ENCODE measurements at places on chromosomes 13 and 19.
A peak's percentile ranks its signal among the peaks of the same experiment; 100 is the strongest.

- no peak for DNase-seq
Measured at GRCh38 chr13:103006641-103007426, 59.4 kb downstream of the SLC10A2 start.

GRCh38 chr13:78040205-78040830, 121.7 kb upstream of the EDNRB start:
- no peak for DNase-seq

GRCh38 chr19:34215006-34215665, 39.2 kb upstream of the GARRE1 start:
- DNase-seq: no peak

GRCh38 chr19:14514215-14514863, 3.9 kb downstream of the DNAJB1 start:
- DNase-seq: no peak

- DNase-seq: peak; percentile 30
Measured at GRCh38 chr19:2059422-2060201, 8.6 kb upstream of the MKNK2 start.

- DNase-seq: no peak
Measured at GRCh38 chr13:89790696-89791095, 1556.8 kb upstream of the MIR17HG start.

DNA sequence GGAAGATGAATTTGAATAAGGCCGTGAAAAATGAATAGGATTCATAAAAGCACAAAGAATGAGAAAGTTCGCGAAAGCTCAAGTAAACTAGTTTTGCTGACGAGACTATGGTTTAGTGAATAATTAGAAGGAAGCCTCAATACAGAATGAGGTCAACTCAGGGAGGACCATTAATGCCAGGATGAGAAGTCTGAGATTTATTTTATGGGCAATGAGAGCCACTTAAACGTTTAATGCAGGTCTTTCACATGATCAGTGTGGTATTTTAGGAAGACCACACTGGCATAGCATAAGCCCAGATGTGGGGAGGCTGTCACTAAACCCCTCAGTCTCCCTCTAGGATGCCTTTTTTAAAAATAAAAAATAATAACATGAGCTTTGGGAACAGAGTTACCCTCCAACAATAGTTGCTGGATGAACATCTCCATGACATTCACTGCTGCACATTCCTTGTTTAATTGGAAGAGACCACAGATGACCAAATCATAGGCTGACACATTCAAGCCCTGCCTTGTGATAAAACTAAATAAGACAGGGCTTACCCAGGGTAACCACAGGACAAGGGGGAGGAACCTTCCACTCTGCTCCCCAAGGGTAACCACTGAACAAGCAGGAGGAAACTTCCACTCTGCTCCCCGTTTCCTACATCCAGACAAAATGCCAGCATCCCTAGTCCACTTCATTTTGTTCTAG, 43.6 kb upstream of the LSM14A start:
- no peak for DNase-seq

GRCh38 chr13:99431927-99432608, 69.2 kb upstream of the TM9SF2 start:
- DNase-seq: no peak

DNA sequence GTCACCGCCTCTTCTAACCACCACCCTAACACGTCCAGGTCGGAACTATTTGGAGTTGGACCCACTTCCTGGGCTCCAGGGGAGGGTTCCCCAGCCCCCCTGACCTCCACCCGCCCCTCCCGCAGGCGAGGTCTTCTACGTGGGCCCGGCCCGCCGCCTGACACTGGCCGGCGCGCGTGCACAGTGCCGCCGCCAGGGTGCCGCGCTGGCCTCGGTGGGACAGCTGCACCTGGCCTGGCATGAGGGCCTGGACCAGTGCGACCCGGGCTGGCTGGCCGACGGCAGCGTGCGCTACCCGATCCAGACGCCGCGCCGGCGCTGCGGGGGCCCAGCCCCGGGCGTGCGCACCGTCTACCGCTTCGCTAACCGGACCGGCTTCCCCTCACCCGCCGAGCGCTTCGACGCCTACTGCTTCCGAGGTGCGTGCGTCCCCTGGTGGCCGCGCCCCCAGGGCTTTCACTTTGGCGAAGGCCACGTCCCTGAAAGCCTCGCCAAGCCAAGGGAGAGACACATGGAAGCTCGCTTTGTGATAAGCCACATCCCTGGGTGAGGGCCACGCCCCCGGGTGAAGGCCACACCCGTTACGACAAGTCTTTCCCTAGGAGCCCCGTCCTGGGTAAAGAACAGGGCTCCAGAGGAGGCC, 13.2 kb downstream of the NCAN start:
- DNase-seq: peak; percentile 65

GRCh38 chr13:46077265-46077664, 24.7 kb upstream of the ZC3H13 start:
- DNase-seq: no peak

- DNase-seq: no peak
Measured at GRCh38 chr13:38176664-38177063, 173.0 kb upstream of the UFM1 start.

DNA sequence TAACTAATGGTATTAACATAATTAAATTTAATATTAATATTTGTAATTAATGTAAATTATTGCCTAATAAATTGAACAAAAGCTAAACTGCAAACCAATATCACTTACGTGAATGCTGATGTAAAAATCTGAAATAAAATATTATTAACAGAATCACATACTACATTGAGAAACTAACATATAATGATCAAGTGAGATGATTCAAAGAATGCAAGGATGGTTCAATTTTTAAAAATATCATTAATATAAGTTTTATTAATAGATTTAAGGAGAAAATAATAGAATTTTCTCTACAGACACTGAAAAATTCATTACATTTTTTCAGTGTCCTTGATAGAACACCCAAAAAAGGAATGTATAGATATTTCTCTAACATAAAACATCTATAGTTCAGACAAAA, 23.5 kb upstream of the EBPL start:
- no peak for DNase-seq

DNA sequence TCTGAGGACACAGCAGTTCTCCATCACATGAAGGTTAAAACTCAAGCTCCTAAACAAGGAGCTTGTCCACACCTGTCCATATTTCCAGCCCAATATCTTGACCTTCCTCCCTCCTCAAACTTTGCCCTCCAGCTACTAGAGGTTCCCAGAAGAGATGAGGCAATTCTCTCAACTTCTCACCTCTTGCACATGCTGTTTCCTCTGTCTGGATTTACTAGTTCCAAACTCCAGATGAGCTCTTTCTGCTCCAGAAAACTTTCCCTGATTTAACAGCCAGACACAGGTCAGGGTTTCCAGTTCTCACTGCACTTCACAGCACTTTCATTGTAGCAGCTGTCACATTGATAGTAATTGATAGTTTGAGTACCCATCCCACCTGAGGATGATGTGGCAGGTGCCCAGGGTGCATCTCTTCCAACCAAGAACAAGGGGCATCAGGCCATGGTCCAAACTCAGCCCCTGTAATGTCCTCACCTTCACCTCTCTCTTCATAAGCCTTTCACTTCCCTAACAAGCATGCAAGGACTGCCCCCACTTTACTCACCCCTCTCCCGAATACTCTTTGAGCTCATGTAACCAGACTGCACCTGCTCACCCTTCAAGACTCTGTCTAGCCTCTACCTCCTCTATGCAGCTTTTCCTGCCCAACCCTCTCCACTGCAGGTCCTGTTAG, 3.0 kb upstream of the WDFY2 start:
- DNase-seq: no peak

DNA sequence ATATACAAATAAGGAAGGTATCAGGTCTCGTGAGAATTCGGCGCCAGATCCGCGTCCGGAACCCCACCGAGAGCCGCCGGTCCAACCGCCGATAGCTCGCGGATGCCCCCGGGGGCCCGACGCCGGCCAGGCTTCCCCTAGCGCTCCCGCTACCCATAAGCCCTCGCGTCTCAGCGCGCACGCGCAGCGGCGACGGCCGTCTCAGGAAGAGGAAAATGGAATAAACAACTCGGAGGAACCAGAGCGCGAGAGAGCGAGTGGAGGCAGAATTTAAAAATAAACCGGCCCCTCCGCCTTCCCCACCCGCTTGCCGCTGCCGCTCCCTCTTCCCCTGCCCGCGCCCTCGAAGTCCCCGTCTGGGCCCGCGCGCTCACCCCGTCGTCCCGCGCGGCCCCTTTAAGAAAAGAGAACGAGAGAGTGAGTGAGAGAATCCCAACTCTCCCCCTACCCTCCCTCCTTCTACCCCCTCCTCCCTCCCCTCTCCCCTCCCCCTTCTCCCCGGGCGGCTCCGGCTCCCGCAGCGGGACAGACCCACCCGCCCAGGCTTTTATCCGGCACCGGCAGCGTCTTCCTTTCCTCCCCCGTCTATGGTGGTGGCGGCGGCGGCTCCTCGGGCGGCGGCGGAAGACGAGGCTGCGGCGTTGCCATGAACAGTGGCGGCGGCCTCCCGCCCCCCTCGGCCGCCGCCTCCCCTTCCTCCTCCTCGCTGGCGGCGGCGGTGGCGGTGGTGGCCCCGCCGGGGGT, at the start of gene PAN3:
Gene PAN3 (plus strand): TSS at position 534 of the 744 bp plus-strand sequence. CDS start 113 bp downstream, at position 647.
- peak; percentile 88 for DNase-seq

DNA sequence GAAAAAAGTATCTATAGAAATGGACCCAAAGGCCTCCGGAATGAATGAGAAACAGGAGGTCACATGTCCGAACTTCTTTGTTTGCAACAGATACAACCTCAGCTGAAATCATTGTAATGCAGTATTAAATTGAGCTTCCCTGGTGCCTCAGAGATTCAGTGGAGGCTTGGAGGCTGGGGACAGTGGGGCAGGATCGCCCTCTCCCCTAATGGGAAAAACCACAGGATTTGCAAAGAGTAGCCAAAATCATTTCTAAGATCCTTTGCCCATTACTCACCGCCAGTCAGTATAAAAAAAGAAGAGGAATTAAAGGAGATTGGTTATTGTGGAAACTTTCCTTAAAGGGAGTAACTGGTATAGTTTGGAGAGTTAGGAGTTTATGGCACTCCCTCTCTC, 30.4 kb upstream of the IRS2 start:
- no peak for DNase-seq

DNA sequence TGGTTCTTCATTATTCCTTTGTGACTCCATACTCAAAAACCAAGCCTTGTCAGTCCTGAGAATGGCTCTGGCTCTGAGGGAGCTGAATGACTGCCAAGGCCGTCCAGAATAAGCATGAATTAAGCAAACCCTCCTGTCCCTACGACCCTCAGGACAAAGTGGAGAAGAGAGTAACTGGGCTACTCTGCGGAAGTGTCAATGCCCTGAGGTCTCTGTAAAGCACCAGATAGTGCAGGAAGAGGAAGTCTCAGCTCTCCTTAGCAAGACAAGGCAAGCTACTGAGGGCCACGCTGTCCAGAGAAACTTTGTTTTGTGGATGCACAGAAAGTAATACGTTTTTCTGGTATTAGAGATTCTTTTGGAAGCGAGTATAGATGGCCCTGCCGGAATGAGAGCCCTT, 94.1 kb downstream of the RNASEH2B start:
- no peak for DNase-seq

- DNase-seq: no peak
Measured at GRCh38 chr13:24287748-24288287, 21.6 kb upstream of the C1QTNF9 start.

- DNase-seq: no peak
Measured at GRCh38 chr13:76879883-76880270, 6.3 kb downstream of the KCTD12 start.

Measured in neural crest cell (in vitro differentiated cells).